Dorsolateral prefrontal cortex (tissue), 122 donors: ENCODE measurements at places on chromosomes 11 and 22. TPM values are rescaled to one million over a fixed set of nuclear protein-coding genes. Genes with fewer than 3 reads are reported as not detected.

DNA sequence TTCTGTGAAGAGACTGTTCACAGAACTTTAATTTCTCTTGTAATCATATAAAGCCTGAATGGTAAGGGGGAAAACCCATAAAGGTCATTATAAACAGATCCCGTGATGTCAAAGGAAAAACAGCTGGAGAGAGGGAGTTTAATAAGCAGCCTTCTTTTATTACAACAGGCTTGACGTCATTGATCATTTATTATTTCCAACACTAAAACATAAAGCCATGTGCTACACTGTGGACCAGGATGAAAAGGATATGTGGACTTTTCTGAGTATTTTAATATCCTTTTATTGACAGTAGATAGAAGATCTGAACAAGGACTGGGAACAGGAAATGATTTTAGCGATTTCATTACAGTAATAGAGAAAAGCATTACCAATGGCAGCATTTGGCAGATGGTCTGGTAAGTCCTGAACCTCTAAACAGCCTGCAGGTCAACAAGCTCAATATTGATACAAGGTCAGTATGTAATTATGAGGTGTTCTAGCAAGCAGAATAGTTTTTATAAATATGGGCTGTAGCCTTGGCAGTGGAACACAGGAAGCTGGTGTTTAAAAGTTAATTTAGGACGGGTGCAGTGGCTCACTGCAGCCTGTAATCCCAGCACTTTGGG, 25.1 kb upstream of the TPH1 start:
- DNase-seq, result no peak

DNA sequence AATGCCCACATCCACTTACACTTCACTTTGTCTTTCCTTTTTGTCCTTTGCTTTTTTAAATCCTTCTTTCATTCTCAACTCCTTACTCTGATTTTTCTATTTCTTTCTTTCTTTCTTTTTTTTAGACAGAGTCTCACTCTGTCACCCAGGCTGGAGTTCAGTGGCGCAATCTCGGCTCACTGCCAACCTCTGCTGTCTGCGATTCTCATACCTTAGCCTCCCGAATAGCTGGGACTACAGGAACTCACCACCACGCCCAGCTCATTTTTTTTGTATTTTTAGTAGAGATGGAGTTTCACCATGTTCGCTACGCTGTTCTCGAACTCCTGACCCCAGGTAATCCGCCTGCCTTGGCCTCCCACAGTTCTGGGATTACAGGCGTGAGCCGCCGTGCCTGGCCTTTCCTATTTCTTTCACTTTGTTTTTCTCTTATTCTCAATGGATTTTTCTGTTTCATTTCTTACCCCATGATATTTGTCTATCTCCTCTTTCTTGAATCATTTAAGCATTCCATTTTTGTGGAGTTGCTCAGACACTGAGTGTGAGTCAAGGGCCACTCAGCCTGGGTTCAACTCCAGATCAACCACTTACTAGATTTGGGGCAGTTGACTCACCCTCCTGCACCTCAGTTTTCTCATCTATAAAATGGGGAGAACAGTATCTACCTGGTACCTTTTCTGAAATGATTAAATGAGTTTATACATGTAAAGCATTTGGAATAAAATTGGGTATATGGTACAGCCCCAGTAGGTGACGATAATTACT, 7.6 kb downstream of the KCNJ5 start:
- no peak for DNase-seq

- no peak for DNase-seq
Observed at GRCh38 chr11:85768473-85769146, 42.3 kb downstream of the SYTL2 start.

DNA sequence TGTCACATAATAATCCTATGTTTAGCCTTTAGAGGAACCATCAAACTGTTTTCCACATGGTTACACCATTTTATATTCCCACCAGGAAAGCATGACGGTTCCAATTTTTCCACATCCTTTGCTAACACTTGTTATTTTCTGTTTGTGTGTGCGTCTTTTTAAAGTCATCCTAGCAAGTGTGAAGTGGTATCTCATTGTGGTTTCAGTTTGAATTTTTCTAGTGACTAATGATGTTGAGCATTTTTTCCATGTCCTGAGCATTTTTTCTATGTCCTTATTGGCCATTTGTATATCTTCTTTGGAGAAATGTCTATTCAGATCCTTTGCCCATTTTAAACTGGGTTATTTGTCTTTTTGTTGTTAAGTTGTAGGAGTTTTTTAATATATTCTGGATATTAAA, 53.7 kb upstream of the DEPDC7 start:
- no peak for DNase-seq

GRCh38 chr22:46731246-46732040, 6.6 kb downstream of the CERK start:
- no peak for DNase-seq

Gene FAM83F
- total RNA-seq, result 0.07 TPM

Gene ADM2
- total RNA-seq, result not detected
